Naive B cell (primary cell): ENCODE measurements at places on chromosomes 4 and X.

GRCh38 chr4:70704931-70705182 is 16.5 kb downstream of the UTP3 start:
- no peak for DNase-seq

DNA sequence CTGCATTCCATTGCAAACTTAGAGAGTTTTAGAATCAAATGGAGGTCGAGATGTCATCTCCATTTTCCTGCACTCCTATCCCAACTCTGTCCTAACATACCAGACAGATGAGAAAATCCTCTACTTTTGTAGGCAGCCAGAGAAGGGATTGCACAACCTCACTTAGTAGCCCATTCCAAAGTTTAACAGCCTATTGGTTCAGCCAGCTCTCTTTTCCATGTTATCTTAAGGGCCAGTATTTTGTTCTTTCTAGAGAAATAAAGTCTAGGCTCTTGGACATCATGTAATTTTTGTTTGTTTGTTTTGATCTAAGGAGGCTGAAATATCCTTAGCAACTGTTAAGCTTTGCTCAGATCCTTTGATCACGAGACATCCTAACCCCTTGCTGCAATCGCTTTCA is 173.0 kb downstream of the COX18 start:
- DNase-seq, result no peak

DNA sequence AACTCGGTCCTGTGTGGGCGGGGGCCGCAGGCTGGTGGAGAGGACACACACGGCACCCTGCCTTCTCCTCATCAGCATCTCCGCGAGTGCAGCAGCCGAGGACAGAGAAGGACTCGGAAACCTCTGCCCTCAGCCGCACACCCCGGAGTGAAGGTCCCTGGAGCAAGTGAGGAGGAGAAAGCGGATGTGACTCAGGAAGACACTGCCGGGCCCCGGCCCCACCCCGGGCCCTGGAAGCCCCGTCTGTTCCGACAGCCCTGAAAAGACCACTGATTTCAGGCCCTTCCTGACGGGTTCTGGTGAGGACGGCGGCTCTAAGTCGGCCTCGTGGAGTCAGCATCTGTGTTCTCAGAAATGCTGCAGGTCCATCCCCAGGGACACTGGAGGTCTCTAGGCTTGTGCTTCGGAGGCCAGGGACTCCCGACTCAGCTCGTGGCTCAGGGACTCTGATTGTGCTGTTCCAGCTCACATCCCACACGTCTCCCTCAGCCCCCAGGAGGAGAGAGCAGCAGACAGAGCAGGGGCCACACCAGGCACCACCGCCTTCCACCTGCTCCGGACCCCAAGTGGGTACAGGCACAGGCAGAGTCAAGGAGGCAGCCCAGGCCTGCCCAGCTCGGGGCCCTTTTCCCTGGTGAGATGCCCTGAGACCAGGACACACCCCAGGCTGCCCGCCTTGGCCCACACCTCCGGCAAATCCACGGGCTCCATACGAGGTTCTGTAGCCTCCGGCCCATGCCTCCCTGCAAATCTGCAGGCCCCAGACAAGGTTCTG is 134.5 kb upstream of the NKX1-1 start:
- DNase-seq, result no peak

DNA sequence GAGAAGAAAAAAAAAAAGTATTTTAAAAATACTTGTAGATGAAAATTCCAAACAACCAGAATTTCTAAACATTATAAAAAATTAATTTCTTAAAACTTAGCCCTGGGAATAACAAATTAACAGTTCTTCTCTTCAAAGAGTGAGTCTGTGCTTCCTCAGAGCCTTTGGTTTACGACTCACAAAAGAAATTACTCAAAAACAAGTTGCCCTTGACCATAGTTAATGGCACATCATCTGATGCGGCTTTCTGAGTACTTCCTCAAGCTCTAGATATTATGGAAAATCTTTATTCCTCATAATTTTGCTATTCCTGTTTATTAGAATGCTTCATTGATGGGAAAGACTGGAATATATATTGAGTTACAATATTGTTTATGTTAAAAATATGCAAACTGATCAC is 23.7 kb downstream of the TAPT1 start:
- DNase-seq, result no peak

DNA sequence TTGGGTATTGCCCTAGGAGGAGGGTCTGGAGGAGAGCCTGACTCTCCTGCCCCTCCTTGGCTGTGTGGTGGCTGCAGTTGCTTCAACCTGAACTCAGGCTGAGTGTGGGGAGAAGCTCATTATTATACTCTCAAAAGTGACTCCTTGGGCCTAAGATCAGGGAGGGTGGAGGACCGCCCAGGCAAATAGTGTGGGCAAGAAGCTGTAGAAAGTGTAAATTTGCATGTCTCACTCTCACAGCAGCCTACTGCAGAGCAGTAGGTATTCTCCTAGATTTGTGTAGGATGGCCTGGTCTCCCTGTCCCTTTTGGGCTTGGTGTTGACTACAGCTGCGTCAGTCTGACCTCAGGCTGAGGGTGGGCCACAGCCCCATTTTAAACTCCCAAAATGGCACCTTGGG is 156.1 kb downstream of the ZNF330 start:
- DNase-seq, result no peak

GRCh38 chr4:55834086-55834795 is 14.7 kb downstream of the EXOC1L start:
- no peak for DNase-seq

GRCh38 chr4:122150931-122151330 is 1.2 kb upstream of the BLTP1 start:
- DNase-seq, result peak; percentile 33

DNA sequence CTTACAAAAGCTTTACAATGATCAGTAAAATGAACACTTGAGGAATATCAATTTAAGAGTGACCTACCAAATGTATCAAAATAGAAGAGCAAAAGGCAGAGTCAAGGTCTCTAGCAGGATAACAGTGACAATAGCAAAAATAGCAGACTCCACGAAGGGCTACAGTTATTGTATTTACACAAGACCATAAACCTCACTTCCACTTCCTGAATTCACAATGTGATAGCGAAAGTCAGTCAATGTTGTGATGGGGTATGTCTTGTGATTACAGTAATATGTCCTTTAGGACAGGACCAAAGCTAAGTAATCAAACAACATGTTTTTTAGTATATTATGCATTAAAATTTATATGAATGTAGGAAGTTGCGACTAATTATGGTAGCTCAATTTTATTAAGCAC is 139.6 kb downstream of the IQCM start:
- DNase-seq, result no peak

DNA sequence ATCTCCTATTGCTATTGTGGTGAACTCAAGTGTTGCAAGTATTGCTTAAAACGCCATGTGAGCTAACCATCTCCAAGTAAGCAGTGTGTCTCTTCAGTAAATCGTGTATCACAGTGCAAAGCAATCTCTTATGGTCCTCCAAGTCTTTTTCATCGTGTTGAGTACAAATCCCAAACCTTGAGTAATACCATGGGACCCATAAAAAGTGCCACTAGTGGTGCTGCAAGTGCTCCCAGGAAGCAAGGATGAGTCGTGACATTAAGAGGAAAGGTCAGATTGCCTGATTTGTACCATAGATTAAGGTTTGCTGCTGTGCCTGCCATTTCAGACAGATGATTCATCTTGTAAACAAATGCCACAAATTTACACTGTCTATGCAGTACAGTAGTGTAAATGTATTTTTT is 66.9 kb upstream of the BMPR1B start:
- no peak for DNase-seq

DNA sequence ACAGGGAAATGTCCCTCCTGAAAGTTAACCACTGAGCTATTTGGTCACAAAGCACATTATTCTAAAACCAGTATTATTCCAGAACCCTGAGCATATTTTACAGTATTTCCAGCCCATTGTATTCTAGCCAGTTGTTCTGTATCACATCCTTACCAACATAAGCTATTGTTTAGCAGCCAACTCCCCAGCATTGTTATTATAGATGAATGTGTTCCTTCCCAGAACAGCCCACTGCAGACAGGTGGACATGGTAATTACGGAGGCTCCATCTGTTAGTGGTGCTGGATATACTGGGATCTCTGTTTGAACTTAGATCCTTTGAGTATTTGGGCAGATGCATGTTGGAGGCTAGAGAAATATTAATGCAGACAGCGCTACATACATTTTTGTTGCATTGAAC is 126.1 kb downstream of the MGST2 start:
- DNase-seq, result no peak

- no peak for DNase-seq
Observed at GRCh38 chr4:83606898-83607297, 71.0 kb downstream of the GPAT3 start.

DNA sequence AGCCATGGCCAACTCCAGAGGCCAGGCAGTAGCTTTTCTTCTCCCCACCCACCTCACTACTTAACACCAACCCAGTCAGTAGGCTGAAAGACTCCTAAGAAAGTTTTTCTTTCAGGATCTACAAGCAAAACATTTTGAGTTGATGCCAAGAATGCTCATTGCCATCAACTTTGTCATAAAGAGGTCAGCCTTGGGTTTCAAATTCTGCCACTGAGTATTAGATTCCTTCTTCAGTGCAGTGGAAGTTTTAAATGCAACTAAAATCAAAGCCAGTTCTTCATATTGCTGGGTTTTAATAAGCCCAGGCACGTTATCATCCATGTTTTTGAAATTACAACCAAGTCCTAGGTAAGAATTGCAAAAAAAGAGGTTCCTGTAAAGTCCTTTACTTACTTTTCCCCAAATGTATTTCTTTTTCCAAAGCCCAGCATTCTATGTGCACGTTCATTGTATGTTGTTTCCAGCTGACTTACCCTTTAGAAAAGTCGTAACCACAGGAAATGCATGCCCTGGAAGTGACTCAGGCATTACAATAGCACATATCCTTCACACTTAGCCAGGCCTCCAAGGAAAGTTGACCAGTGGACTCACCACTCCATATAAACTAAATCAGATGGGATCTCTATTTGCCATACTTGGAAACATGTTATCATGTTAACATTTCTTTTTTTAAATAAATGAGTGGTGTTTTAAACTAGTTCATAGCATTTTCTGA is 229.9 kb downstream of the SOX3 start:
- DNase-seq, result no peak

DNA sequence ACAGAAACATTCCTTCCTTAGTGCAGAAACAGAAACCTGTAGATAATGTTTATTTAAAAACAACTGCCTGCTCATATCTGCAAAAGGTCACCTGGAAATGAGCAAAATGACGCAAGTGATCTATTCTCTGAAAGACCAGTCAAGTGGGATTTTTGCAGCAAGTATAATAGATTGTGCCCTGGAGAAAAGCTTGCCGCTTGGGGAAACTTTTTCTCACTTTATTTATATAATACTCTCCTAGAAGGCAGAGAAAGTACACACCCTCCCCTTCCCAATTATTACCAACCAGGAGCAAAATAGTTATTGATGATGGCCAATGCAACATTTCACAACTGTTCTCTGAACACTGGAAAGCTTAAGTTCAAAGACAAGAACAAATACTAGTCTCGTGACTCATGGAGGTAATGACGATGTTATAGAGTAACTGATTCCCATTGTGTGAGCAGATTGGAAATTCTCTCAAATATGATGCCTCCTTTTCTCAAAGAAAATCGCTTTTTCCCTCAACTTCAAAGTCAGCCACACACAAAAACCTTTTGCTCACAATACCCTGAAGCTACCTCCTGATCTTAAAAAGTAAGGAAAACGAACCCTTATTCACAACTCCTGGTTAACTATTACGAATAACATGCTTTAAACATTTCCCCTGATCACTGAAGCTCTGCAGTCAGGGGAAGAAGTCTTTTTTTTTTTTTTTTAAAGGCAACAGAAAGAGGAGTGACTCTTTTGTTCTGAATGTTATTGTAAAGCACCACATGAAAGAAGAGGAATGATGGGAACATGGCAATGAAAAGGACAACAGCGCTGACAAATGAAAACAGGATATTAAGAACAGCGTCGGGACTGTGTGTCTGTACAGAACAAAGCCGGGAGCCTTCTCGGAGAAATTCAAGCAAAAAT is 41.0 kb downstream of the MID1 start:
- no peak for DNase-seq

DNA sequence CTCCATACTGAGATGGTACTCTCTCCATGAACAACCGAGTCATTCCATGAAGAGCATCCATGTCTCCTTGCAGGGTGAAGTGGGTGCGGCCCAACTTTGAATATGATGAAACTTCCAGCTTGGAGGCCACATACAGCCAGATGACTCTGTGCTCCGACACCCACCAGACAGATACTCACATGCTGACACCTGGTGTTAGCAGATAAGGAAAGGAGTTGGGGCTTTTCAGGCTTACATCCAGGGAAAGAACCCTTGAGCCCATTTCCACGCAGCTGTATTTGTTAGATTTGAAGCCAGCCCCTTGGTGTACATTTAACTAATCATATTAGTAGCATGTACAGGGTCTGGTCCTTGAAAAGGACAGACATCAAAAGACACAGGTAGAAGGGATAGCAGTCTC is 62.1 kb upstream of the PRRG3 start:
- DNase-seq, result no peak

- DNase-seq, result no peak
Observed at GRCh38 chr4:94519019-94519418, 67.3 kb downstream of the PDLIM5 start.

DNA sequence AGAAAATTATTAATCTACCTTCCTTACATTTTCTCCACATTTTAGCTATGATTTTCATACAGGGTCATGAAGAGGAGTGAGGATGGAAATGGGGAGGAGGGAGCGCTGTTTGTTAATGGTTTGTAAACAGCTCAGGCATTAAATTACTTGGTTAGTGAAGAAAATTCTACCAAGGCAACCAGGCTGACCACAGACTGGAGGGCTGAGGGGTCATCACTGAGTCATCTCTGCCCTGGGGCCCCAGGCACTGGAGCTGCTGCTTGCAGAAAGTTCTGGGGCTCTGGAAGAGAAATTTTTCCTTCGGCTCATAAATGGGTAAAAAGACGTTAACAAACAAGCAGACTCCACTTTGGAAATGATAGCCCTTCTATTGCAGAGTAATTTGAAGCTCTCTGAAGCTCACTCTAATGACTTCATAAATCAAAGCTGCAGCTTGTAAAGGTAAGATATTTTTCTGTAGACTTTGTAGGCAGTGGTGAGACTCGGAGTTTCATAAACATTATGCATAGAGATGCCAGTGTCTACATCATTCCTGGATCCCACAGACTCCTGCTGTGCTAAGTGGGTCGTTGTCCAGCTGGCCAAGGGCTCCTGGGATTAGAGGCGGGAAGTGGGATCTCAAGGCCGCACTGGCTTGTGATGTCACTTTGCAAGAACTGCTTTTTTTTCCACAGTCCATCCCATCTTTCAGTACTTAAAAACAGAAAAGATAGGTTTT is 159.6 kb downstream of the PTTG2 start:
- no peak for DNase-seq

- DNase-seq, result no peak
Observed at GRCh38 chrX:97334850-97335249, 451.1 kb downstream of the RPA4 start.
